Neural progenitor cell (in vitro differentiated cells): ENCODE measurements at places on chromosomes 6 and 20.

DNA sequence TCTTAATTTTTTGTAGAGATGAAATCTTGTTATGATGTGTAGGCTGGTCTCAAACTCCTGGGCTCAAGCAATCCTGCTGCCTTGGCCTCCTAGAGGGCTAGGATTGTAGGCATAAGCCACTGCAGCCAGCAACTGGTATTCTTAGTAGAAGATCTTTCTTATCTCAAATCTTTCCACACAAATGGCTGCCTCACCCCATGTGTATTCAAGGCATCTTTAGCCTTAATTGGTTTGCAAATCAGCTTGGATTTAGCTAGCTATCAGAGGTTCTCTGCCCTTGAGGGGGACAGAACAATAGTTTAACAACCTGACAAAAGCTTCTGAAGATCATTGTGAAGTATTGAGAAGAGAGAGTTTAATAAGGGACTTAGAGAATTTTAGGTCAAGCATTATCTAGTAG lies 17.9 kb upstream of the ABRACL start:
- peak; percentile 20 for DNase-seq

GRCh38 chr20:44186674-44187053 lies 324 bp downstream of the JPH2 start:
- no peak for DNase-seq

DNA sequence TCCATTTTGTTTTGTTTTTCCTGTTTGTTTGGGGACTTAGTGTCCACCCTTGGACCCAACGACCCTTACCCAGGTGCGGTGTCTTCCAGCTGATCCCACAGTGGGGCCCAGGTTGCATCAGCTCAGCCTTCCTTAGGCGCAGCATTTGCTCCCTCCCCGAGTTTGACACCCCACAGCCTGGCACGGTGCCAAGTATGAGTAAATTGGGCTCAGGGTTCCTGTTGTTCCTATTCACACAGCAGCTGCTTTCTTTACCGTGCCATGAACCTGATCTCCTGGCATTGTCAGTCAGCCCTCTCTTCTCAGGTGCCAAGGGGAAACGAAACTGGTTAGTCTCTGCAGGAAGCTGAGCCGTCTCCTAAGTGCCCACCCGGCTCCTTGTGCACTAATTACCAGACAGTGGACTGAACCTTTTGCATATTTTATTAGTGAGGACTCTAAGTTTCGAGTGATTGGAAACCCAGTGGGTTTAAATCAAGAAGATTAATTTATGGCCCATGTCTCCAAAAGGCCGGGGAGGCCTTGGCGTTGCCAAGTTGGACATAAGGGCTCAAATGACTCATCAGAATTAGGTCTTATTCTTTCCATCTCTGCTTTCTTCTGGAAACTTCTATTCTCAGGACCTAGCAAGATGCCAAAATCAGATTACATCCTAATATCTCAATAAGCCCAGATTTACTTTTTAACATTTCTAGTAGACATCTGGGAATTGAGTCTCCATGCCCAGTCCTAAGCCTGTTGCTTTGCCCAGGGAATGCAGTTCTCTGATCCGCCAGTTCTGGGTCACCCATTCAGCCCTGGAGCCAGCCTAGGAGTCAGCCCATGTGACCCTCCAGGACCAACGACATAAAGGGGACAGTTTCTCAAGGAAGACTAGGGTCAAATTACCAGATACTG lies 68.8 kb downstream of the TSHZ2 start:
- no peak for DNase-seq

GRCh38 chr6:91142154-91142553 lies 555.3 kb upstream of the MAP3K7 start:
- DNase-seq: no peak

DNA sequence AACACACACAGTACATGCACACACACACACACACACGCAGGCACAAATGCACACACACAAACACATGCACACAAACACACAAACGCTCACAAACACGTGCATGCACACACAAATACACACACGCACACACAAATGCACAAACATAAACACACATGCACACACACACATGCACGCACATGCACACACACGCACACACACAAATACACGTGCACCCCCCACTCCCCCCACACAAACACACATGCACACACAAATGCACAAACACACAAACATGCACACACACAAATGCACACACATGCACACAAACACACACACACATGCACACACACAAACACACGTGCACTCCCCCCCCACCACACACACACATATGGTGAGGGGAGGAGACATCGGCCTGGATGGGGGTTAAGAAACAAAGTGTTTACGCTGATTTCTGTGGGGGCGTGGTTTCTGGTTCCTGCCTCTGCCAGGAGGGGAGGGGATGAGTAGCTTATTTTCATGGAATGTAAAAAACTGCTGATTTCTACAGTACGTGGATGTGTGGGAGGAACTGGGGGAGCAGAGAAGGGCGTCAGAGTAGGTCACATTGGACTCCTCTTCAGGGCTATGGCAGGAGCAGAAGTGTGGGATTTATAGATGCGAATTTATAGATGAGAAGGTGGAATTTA lies 607.2 kb downstream of the QKI start:
- DNase-seq: no peak

GRCh38 chr6:148348335-148348734 lies 5.7 kb downstream of the SASH1 start:
- no peak for DNase-seq

- DNase-seq: no peak
These were observed 20.1 kb upstream of the RCAN2 start for GRCh38 chr6:46511320-46511719.

GRCh38 chr6:82611751-82612150 lies 248.1 kb downstream of the TPBG start:
- no peak for DNase-seq
